Stimulated activated CD8-positive, alpha-beta memory T cell treated with anti-CD3 and anti-CD28 coated beads, Interleukin-15, amount 100 ng/mL, for 4 hours (primary cell): ENCODE measurements at places on chromosomes 7 and 10.

- no peak for DNase-seq
Measured at GRCh38 chr7:26813432-26813831, 51.0 kb downstream of the SKAP2 start.

DNA sequence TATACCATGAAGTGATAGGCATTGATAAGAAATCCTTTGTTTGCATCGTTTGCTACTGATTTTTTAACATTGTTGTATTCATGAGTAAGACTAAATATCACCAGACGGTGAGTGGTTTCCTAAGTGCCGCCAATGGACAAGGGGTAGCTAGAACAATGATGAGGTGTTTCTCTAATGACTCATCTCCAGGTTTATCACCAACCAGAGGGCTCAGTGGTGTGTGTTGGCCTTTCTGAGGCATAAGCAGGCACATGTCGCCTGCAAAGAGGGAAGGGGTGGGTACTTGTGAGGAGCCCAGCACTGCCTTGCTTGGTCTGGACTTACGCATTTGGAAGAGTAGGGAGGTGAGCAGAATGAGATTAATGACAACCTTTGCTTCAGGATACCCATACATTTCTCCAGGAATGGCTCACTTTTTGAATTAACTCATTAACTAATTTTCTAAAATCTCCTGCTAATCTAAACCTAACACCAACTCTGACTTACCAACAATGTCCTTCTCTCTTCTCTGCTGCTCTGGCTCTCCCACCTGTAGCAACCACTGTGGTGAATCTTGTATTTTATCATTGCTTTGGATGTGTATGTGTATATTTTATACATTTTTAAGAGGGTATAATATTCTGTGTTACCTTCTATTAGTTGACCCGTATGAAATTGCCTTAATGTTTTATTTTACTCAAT is 722.6 kb downstream of the GRID1 start:
- DNase-seq = no peak

GRCh38 chr7:55432939-55433784 is 68.0 kb downstream of the LANCL2 start:
- DNase-seq = no peak

- no peak for DNase-seq
Measured at GRCh38 chr10:100204370-100204769, 18.5 kb upstream of the ERLIN1 start.

DNA sequence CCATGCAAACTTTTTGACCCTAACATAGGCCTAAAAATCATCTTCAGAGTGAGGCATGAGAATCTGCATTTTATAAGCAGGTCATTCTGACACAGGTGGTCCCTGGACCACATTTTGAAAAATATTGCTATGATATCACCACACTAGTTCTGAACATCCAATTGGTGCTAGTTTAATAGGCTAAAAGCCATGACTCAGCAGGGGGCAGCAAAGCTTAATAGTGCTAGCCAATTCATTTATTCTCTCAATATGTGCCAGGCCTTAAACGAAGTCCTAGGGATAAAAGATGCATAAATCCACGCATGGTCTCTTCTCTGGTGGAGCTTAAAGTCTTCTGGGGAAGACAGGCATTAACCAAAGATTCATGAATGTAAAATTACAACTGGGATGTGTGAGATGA is 10.2 kb upstream of the SLC25A28 start:
- DNase-seq = no peak

- DNase-seq = no peak
Measured at GRCh38 chr7:108283252-108283651, 153.1 kb upstream of the LAMB4 start.

GRCh38 chr7:32660936-32661335 is 165.6 kb downstream of the AVL9 start:
- no peak for DNase-seq

DNA sequence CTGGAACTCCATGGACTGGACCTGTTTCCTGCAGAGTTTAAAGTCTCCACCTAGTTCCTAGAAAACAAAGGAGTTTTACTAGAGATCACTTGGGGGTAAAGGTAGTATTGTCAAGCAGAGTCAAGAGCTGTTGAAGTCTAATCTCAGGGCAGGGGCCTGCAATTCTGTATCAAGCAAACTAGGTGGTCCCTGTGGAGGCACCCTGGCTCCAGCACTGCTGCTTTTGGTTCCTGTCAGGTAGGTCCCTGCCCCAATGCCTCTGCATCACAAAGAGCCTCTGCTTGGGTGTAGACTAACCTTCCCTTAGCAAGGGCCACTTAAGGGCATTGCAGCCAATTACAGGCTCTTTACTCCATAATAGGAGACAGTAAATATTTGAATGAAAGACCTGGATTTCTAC is 22.5 kb downstream of the ZSCAN25 start:
- no peak for DNase-seq

DNA sequence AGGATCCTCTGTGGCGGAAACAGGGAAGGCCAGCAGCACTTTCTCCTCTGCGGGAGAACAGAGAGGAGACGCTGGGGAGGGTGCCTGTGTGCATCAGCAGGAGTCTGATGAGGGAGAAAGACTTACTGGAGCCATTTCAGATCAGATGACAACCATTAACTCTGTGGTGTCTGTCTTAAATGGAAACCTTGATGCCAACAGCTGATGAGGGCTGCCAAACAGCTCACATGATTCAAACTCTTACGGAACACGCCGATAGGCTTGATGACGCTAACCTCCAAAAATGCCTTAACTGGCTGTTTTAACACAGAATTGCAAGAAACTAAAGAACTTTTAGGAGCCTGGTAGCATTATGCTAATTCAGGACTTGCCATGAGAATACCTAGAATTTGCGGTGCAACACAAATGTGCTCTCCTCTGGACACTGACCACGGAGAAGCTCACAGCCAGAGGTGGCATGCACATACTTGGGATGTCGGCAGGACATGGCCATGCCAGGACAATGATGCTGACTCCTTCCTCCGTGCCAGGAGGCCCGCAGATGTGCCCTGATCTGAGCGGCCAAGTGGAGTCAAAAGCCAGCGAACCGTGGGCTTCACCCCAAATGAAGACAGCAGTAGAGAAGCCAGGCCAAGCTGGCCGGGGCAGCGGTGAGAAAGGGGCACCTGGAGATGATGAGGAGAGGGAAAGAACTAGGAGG is 154.9 kb downstream of the ZMYND11 start:
- no peak for DNase-seq

DNA sequence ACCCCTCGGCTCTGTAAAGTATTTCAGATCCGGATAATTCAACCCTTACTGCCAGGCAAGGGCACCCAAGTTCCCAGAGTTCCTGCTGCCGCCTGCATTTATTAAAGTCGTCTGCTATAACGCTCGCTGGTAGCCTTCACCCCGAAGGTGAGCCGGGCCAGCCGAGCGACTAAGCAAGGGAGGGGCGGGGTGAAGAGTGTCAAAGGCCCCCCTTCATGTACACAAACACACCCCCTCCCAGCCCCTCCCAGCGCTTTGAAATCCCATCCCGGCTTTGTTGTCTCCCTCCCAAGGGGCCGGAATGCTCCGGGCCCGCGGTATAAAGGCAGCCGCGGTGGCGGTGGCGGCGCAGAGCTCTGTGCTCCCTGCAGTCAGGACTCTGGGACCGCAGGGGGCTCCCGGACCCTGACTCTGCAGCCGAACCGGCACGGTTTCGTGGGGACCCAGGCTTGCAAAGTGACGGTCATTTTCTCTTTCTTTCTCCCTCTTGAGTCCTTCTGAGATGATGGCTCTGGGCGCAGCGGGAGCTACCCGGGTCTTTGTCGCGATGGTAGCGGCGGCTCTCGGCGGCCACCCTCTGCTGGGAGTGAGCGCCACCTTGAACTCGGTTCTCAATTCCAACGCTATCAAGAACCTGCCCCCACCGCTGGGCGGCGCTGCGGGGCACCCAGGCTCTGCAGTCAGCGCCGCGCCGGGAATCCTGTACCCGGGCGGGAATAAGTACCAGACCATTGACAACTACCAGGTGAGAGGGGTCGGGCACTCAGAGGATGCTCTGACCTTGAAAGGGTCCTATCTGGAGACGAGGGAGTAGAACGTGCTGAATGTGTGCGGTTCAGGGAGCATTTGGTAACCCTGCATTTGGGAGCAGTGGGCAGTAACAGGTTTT is at the start of gene DKK1:
DKK1 (plus strand) TSS at position 349 of the 889 bp plus-strand sequence; CDS start at position 503, 154 bp downstream.
- DNase-seq = no peak

- no peak for DNase-seq
Measured at GRCh38 chr10:8036506-8037198, 17.8 kb upstream of the GATA3 start.

DNA sequence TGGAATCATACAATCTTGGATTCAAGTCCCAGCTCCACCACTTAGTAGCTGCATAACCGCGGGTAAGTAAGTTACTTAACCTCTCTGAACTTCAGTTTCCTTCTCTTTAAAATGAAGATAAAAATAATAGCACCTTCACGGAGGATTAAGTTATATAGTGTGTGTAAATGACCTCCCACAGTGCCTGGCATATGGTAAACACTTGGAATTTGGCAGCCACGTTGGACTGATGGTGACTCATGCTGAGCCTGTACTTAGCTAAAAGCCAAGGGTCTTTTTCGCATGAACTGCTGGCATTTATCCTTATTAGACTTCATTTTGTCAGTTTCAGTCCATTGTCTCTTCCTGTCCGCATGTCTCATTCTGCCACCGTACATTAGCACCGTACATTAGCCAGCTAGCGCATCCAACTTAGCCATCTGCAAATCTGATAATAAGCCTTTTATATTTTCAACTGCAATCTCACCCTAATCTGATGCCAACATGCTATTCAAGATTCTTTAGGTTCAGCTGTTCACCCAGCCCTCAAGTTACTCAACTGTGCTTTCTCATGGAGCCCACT is 11.2 kb downstream of the SLC13A4 start:
- DNase-seq = no peak

DNA sequence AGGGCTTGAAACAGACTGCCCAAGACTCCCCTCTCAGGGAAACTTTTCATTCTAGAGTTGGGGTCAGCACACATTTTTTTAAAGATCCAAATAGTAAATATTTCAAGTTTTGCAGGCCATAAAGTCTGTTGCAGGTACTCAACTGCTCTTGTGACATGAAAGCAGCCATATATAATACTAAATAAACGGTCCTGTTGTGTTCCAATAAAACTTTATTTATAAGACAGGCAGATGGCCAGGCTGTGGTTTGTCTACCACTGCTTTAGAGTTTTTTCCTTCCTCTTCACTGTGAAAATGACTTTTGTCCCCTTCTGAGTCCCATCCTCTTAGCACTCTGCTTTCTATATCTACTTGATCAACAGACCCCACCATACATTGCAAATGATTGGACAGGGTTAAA is 40.5 kb upstream of the TM9SF3 start:
- DNase-seq = no peak

- DNase-seq = no peak
Measured at GRCh38 chr10:103592186-103593021, 98.9 kb downstream of the NEURL1 start.
